ENCODE measurements at places on chromosomes 13 and 19.

DNA sequence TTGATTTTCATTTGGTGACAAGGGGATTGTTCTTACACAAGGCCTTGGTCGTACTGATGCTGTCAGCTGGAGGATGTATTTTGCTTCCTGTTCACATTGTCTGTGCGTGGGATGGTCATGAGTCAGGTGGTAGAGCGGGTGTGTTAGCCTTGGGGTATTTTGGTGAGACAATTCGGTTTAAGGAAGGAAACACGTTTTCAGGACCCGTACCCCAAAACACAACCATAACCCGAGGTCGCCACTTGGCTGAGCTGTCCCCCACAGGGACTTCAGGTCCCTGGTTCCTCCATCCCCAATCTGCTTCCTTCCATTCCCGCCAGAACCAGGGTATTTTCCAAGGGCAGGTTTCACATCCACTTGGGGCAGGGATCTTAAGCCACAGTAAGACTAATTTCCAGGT is 15.0 kb downstream of the MYO9B start:
- peak; percentile 92 for DNase-seq

DNA sequence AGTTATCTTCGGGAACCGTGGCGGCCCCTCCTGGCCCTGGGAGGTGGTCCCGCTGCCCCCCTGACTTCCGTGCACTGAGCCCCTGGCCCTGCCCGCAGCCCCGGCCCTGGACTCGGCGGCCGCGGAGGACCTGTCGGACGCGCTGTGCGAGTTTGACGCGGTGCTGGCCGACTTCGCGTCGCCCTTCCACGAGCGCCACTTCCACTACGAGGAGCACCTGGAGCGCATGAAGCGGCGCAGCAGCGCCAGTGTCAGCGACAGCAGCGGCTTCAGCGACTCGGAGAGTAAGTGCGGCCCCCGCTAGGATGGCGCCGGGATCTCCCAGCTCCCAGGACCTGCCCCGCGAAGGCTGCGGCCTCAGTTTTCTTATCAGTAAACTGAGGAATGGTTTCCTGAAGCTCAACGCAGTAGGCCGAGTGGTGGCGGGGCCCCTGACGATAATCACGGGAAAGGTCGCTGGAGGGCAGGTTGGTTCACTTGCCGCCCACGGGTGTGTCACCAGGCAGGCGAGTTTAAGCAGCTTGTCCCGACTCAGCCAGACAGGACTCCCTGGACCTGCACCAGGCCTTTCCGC is 924 bp downstream of the RGCC start:
- DNase-seq = peak; percentile 57

DNA sequence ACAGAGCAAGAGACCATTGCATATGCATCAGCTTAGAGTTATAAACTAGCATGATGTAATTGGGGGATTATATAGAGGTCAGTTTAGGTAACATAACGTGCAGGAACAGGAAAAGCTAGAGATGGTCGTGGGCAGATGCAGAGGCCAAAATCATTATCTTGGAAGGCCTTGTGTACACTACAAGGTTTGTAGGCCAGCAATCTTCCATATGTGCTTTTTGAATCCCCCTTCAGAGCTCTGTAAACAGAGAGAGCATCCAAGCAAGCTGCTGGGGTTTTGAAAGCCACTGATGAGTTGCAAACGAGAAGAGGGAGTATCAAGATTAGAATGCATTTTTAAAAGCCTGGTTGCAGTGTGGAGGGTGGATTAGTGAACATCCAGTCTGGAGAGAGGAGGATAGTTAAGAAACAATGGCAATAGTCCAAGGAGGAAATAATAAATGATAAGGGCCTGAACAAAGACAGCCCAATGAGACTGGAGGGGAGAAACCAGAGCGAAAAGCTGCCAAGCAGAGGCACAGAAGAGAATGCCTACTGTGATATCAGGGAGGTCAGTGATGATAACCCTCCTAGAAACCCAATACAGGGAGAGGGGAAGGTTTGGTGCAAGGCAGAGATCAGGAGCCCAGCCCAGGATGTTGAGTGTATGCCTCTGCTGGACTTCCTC is 109.6 kb downstream of the ZAR1L start:
- no peak for DNase-seq

DNA sequence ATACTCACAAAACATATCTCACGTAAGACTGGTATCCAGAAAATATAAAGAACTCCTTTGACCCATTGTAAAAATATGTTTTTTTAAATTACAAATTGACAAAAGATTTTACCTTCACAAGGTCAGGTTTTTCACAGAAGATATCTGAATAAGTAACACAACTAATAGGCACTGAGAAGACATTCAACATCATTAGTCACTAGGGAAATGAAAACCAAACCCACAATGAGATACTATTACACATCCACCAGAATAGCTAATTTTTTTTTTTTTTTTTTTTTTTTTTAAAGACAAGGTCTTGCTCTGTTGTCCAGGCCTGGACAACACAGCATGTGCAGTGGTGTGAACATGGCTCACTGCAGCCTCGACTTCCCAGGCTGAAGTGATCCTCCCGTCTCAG is 157.5 kb downstream of the MIPEP start:
- DNase-seq = no peak

GRCh38 chr19:2807379-2808128 is 12.1 kb upstream of the ZNF554 start:
- DNase-seq = no peak

- no peak for DNase-seq
Measured at GRCh38 chr19:3171894-3172672, 6.5 kb upstream of the S1PR4 start.

GRCh38 chr13:101944521-101944920 is 457.3 kb downstream of the FGF14 start:
- DNase-seq = no peak

DNA sequence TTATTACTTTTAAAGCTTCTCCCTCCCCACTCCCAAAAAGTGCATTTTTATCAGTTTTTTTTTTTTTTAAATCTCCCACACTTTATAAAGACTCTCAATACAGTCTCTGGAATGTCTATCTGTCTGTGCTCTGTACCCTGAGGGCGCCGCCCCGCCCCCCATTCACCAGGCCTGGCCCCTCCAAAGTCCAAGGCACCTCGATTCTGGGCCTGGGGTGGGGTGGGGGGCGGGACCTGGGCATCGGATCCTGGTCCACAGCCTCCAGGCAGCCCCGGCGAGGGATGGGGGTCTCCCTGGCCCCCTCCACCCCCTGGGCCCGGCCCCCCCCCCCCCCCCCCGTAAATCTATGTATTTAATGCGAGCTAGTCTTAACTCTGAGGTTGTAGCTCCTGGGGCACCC is 23.3 kb downstream of the ZBTB7A start:
- DNase-seq = no peak

GRCh38 chr13:50396001-50396400 is 380.8 kb downstream of the KCNRG start:
- DNase-seq = no peak

GRCh38 chr13:36806102-36806501 is 12.9 kb upstream of the RFXAP start:
- peak; percentile 7 for DNase-seq

DNA sequence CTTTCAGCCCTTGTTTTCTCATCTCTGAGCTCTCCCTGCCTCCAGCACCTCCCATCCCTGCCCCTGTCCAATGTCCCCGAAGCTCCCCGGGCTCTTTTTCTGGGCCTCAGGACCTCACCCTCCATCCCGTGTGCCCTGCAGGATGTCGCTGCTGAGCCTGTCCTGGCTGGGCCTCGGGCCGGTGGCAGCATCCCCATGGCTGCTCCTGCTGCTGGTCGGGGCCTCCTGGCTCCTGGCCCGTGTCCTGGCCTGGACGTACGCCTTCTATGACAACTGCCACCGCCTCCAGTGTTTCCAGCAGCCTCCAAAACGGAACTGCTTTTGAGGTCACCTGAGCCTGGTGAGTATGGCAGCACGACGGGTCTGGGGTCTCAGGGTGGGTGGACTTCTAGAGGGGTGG is 51.1 kb upstream of the CYP4F8 start:
- no peak for DNase-seq

GRCh38 chr13:73107481-73107880 is 48.7 kb downstream of the KLF5 start:
- no peak for DNase-seq

DNA sequence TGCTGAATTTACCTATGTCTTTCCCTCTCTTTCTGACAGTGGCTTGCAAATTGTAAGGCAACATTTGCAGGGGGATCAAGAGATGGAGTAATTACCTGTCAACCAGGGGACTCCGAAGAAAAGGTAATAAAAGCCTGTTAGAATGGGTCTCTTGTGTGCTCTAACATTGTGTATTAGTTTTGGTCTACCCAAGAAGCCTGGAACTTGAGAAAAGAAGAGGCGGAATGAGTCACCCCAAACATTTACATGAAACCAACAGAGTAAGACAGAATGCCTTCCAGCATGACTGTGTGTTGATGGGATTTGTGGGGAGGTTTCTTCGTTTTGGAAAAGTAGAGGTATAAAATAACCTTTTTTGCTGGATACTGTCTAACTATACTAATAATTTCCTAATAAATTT is 36.7 kb downstream of the ZAR1L start:
- DNase-seq = peak; percentile 20

- no peak for DNase-seq
Measured at GRCh38 chr13:69168436-69168835, 939.2 kb upstream of the ATXN8OS start.

GRCh38 chr19:45761714-45762113 is 7.3 kb downstream of the SIX5 start:
- DNase-seq = no peak

- no peak for DNase-seq
Measured at GRCh38 chr19:17686023-17686521, 2.1 kb downstream of the UNC13A start.

- DNase-seq = no peak
Measured at GRCh38 chr19:44666852-44667556, 4.3 kb upstream of the CEACAM19 start.

DNA sequence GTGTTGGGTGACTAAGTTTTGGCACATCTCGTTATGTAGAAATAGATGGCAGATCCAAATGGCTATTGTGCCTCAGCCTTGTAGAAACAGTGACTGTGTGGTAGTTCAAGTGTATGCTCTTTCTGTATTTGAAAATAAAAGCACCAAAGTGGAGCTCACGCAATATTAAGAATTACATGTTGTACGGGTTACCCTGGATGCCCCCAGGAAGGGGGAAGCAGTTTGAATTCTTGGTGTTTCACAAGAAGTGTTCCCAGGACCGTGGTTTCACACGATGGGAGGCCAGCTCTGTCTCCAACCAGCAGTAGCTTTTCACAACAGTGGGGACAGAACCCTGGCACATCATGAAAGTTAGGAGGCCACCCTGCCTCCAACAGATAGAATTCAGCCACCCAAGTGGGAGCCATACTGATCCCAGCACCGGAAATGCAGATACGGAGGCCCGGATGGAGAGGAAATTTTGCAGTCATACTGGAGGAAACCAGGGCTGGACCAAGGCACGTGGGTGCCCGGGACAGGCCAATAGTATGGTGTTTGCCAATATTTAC is 8.9 kb downstream of the FLT1 start:
- DNase-seq = no peak

GRCh38 chr19:38642176-38642575 is 5.3 kb upstream of the ACTN4 start:
- DNase-seq = no peak

- no peak for DNase-seq
Measured at GRCh38 chr19:35144259-35144599, 1.2 kb downstream of the FXYD7 start.

DNA sequence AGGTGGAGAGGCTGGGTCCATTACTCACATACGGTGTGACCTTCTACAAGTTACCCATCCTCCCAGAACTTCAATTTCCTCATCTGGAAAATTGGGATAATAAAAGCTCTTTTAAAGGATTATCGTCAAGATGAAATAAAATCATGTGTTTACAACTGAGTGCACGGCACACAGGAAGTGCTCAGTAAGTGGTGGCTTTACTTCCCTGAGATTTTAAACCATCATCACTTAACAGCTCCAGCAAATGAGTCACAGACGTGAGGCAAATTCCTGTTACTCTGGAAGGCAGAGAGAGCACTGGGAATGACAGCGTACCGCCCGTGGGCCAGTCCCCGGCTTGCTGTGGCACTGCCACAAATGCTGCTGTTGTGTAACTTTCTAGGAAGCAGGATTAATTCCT is 64.1 kb downstream of the MRPL57 start:
- DNase-seq = peak; percentile 72

GRCh38 chr13:45109102-45109720 is 11.1 kb upstream of the GTF2F2 start:
- DNase-seq = no peak

- DNase-seq = no peak
Measured at GRCh38 chr13:36986462-36987240, 12.5 kb downstream of the ALG5 start.

GRCh38 chr13:112441779-112442310 is 65.7 kb downstream of the SPACA7 start:
- DNase-seq = no peak

GRCh38 chr19:41929536-41930071 is 1.4 kb upstream of the ERFL start:
- DNase-seq = no peak

DNA sequence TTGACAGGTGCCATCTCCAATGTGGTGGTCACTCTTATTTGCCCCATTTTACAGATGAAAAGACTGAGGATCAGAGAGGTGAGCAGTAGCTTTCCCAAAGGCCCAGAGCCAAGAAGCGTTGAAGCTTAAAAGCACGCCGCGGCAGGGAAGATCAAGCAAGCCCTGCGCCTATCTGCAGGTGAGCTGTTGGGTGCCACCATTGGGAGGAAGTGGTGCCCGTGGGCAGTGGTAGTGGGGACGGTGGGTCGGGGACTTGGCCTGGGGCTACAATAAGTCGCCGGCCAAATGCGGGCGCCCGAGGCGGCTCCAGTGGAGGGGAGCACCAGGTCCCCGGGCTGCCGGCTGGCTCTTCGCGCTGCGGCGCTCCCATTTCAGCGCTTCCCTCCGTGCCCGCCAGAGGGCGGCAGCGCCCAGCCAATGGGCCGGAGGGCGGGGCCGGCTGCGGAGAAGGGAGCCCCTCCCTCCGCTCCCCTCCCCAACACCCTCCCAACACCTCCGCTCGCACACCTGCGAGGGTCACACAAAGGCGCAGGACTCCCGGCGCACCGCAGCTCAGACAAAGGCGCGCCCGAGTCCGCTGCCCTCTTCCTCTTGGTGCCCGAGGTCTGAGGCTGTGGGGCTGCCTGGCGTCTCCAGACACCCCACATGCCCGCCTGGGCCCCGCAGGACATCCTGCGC is 744 bp upstream of the POU2F2 start:
- peak; percentile 82 for DNase-seq
